NB4 (cell line): ENCODE measurements at places on chromosomes 1 and 21.

GRCh38 chr1:150385537-150386445 is 21.8 kb downstream of the RPRD2 start:
- no peak for DNase-seq

- DNase-seq = peak; percentile 81
Measured at GRCh38 chr1:32939655-32940371, 24.8 kb downstream of the RNF19B start.

GRCh38 chr1:172431204-172431603 is 10.7 kb downstream of the C1orf105 start:
- no peak for DNase-seq

- DNase-seq = no peak
Measured at GRCh38 chr1:38860454-38860795, 853 bp upstream of the RRAGC start.

GRCh38 chr1:65395887-65396612 is 24.4 kb upstream of the LEPR start:
- no peak for DNase-seq

DNA sequence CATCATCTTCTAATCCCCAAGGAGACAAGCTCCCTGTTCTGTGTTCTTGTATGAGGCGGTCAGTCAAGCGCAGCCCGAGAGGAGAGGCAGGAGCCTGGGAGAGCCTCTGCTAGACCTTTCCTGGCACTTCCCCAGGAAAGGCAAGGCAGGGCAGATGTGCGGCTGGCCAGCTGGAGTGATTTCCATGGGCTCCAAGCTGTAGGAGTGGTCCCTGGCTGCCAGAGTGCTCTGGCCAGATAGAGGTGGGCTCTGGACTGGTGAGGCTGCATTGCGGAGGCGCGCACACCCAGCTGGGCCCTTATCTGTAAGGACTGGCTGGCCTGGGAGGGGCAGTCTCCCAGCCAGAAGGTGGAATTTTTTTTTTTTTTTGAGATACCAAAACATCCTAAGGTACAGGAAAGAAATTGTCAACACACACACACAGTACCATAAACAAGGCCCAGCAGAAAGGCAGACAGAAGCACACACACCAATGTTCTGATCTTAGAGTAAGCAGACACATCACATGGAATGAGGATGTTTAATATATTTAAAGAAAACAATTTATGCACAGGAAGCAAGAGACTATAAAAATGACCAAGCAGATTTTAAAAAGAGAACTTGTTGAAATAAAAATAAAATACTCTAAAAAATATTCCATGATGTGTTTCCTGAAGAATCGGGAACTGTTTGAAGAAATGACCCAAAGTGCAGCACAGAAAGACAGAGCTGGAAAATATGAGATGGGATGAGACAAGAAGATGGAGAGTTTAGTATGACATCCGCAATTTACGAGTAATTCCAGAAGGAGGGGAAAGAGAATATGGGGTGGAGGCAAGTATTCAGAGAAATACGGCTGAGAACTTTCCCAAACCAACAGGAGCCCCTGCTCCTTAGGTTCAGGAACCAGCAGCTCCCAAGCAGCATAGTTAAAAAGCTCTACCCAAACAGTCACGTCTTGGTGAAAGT is 13.4 kb downstream of the IBA57 start:
- no peak for DNase-seq

GRCh38 chr21:26461500-26461899 is 111.6 kb downstream of the CYYR1 start:
- no peak for DNase-seq

DNA sequence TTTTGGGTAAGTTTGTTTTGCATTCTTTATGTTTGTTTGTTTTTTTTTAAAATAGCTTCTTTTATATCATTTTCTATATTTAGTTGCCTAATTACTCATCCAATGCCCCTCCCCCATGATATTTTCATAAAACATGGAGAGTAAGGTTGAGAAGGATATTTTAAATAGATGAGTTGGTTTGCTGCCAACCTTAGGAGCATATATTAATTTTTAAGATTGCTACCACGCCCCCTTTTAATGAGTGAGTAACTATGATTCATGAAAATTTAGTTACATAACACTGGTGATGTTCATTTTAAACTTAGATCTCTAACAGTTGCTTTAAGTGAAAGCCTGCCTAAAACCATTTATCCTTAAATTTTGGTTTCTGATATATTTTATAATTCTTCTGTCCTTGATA is 18.7 kb downstream of the TMEM50A start:
- no peak for DNase-seq

- DNase-seq = no peak
Measured at GRCh38 chr1:167573035-167573434, 19.5 kb upstream of the CREG1 start.

- no peak for DNase-seq
Measured at GRCh38 chr1:37438869-37439343, 35.5 kb upstream of the ZC3H12A start.

DNA sequence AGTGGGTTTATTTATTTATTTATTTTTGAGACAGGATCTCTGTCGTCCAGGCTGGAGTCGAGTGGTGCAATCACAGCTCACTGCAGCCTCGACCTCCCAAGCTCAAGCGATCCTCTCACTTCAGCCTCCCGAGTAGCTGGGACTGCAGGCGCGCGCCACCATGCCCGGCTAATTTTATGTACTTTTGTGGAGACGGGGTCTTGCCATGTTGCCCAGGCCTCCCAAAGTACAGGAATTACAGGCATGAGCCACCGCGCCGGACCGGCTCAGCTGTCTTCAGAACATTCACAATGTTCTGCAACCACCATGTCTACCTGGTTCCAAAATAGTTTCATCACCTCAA is 406 bp upstream of the DNAJC8 start:
- no peak for DNase-seq

GRCh38 chr1:59136541-59137275 is 160.2 kb upstream of the FGGY start:
- no peak for DNase-seq

DNA sequence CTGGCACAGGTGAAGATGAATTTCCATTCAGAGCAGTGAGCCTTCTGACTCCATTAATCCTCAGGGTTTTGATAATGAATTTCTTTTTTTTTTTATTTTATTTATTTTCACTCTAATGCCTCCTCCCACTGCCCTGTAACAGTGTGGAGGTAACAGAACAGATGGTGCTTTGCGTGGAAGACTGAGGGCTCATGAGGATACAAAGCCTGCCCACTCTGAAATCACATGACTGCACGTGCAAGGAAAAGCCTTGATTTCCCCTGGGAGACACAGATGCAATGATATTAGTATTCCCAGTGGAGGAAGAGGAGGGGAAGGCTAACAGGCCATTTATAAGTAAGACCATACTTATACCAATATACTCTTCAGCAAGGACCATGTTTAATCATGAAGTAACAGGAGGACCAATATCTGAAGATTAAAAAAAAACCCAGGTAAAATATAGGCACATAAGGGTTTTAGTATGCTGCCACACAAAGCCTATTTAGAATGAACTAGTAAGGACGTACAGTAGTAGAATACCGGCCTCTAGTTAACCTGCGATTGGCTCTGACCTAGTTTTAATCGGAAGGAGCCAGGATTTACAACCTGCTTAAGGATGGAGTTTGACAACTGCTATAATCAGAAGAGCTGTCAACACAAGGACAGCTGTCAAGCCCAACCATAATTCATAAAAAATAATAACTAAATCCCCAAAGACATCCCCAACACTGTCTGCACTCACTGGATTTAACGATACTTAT is 69.6 kb downstream of the LHX4 start:
- DNase-seq = no peak

GRCh38 chr21:30233228-30234020 is 17.5 kb upstream of the CLDN8 start:
- no peak for DNase-seq

DNA sequence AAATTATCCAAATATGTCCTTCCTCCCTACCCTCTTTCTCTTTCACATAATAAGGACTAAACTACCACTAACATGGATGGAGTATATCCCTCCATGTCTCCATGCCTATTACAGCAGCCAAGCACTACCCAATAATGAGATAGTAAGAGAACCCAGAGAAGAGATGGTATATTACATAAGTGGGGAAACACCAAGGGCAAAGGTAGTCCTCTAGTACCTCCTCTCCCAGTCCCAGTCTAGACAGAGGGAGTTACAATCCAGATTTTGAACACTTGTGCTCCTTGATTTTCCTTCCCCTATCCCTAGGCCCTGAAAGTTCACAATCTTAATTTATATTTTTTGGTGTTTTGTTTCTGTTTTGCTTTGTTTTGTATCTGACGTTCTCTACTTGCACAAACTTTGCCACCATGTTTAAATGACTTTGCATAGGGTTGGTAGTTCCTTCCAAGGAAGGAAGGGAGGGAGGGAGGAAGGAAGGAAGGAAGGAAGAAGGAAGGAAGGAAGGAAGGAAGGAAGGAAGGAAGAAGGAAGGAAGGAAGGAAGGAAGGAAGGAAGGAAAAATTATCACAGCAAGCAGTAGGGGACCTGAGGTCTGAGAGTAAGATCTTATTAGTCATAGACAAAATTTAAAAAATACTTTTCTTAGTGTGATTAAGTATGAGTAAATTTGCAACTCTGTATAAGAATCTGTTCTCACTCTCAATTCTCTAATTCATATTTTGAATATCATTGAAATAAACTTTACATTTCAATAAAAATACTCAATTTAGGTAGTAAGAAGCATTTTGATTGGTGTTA is 521.9 kb downstream of the PTPRC start:
- no peak for DNase-seq

DNA sequence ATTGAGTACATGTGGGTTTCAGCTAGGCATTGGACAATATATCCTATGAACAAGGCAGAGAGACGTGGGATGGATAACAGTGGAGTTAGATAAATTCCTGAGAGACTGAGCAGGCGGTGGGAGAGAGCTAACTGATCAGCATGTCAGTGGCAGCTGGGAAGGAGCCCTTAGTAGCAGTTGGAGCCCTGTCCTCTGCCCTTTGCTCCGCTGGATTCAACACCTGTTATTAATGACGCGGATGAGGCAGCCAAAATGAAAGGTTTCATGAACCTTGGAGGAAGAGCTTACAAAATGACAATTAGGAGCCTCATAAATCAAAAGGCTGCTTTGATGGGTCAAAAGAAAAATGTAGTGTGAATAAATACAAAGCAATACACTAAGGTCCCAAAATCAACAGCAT is 16.1 kb downstream of the UBIAD1 start:
- no peak for DNase-seq

- DNase-seq = no peak
Measured at GRCh38 chr1:162950187-162950586, 89.2 kb upstream of the CCDC190 start.

- no peak for DNase-seq
Measured at GRCh38 chr1:227776331-227776771, 39.1 kb upstream of the PRSS38 start.

DNA sequence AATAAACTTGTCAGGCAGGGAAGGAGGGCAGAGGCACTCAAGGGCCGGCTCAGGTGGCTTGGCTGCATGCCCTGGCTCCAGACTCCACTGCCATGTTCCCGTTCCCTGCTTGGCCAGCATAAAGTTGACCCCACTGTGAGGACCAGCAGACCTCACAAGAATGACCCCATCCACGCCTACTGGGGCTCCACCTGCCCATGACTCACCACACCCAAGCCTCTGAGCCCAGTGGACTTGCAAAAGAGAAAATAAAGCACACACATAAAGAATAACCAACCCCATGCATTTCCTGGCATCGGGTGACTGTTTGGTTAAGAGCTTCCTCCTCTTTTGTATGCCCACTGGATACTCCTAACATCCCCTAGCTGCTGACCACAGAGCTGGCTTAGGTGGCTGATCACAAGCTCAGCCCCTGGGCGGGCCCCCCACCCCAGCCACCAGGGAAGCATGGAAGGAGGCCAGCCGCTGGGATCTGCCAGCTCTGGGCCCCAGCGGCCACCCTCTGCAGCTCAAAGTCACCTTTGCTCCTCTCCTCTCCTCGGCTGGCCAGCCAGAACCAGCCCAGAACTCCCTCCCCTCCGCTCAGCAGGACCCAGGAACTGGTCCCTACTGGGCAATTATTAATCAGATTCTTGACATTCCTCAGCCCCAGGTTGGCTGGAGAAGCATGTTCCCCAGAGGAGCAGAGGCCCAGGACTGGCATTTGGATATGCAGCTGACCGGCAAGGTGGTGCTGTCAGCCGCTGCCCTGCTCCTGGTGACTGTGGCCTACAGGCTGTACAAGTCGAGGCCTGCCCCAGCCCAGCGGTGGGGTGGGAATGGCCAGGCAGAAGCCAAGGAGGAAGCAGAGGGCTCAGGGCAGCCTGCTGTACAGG is at the start of gene KLHDC7A:
Gene KLHDC7A (plus strand): TSS at position 616 of the 875 bp plus-strand sequence. CDS start 52 bp downstream, at position 668.
- DNase-seq = no peak

DNA sequence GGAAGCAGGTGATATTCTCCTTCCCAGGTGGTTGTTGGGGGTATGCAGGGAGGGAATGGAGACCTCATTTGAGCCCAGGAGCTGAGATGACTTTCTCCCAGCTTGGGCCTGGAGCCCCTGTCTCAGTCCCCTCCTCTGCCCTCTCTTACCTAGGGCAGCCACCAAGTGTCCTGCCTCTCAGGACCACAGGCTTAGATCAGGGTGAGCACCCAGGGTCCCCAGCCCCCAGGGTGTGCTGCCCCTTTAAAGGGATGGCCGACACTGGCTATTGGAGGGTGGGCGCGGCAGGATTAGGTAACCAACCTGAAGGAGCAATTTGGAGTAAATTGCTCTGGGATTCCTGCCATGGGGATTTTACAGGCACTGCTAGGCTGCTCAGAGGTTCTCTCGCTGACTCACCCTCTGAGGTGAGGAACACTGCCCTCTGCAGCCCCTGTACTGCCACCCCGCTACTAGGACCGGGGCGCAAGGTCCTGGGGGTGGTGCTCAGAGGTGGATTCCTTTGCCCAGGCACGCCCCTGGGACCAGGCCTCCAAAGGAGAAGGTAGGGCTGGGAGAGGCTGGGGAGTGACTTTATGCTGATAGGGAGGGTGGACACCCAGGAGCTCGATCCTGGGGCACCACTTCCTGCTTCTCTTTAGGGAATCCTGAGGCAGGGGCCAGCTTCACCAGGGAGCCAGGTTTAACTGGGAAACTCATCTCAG is 1.5 kb downstream of the RPS6KA1 start:
- DNase-seq = peak; percentile 60

DNA sequence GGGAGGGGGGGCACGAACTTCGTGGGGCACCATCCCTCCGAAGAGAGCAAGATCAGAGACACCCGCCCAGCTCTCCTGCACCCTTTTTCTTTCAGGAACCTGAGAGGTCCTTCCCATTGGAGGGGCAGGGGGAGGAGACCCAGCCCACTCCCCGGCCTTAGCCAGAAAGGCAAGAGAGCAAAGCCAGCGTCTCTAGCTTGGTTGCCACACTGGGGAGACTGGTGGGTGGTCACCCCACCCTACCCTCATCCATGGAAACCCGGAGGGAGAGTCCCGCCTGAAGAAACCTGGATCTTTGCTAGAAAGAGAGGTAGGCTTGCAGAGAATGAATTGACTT is 246 bp downstream of the ATP2B4 start:
- DNase-seq = no peak

GRCh38 chr1:175192111-175192629 is 406 bp downstream of the KIAA0040 start:
- DNase-seq = peak; percentile 11
